NCI-H226 (cell line): ENCODE measurements at places on chromosomes 3 and 15.

- DNase-seq = no peak
Measured at GRCh38 chr3:124634210-124635168, 95.8 kb upstream of the UMPS start.

DNA sequence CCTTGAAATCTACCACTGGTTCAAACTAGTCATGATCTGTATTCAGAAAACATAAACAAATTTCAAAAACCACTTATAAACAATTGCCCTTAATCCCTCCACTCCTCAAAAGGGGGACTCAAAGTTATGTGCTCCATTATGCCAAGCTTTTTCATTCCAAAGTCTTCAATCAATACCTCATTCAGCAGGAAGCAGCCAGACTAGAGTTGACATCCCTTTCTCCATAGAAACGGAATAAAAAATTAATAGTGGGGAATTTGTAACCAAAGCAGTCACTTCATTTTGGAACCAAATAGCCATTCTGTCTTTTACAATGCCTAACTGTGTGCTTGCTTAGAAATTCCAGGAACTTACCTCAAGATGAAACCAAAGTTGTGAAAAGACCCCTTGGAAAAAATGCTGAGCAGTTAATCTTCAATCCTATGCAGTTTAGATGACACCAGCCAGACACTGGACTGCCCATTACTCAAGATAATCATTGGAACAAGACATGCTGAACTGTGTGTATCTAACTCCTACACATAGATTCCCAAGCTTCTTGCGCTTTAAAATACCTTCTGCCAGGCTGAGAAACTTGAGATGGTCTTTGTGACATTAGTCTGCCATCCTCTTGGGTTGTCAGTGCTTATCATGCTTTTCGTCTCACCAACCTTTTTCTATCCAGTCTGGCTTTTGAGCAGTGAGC lies 406.2 kb downstream of the PLOD2 start:
- DNase-seq = no peak

DNA sequence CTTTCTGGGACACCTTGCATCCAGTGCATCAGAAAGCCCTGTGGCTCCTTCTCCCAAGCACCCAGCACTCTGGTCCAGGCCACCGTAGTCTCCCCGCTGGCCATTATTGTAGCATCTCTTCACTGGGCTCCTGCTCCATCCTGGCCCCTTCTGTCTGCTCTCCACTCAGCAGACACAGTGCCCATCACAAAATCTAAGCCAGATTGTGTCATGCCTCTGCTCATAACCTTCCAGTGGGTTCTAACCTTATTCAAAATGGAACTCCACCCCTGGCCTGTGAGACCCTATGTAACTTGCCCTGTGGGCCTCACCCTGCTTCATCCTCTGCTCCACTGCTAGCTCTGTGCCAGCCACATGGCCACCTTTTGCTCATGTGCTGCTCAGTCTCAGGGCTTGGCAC lies 31.7 kb upstream of the PRR23E start:
- no peak for DNase-seq

DNA sequence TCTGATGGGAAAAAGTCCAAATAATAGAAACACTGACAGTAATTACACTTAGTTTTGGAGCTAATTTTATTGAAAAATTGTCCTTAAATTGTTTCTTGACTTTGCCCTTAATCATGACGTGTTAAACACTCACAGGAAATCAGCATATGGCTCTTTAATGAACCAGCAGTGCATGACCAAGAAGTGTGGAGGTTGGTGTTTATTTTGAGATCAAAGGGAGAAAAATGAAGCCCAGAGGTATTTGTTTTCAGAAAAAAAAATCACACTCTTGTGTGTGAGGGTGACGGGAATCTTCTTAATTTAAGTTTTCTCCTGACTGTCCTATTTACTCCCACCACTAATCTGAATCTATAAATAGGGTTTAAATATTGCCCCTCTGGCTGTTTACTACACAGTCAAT lies 28.8 kb upstream of the SYNM start:
- DNase-seq = no peak

- no peak for DNase-seq
Measured at GRCh38 chr3:29486917-29487316, 206.0 kb downstream of the RBMS3 start.
